CD4-positive, alpha-beta T cell treated with Interleukin-12 subunit alpha and Interleukin-12 subunit beta, for 1 hour (primary cell): ENCODE measurements at places on chromosomes 6 and 20.

- no peak for DNase-seq
These were observed 89.2 kb upstream of the EXOC2 start for GRCh38 chr6:782141-782540.

GRCh38 chr6:85637579-85637978 lies 5.1 kb downstream of the SYNCRIP start:
- DNase-seq, result no peak

DNA sequence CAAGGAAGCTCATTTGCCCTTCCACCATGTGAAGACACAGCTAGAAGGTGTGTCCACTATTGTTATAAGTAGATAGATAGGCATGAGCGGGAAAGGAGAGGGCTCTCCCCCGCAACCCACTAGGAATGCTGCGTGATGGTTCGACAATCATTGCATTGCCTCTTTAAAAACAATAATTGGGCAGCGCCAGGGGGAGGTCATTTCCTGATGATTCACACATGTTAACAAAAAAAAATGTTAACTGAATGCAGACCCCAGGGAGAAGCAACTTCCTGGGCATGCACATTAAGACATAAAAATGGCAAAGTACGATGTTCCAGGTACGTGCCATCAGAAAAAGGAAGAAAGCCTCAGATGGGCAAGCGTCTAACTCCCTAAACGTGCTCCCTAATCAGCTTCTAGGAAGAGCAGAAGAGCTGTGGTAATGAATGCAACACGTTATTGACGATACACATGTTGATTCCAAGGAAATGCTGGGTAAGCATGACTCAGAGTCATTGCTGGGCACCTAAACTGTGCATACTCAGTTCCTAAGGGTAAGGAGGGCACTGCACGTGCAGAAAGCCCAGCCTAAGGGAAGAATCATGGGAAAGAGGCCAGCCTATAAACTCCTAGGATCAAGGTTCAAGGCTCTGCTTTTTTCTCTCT lies 113.7 kb downstream of the FAM217A start:
- no peak for DNase-seq

GRCh38 chr6:4665489-4666417 lies 110.5 kb upstream of the CDYL start:
- no peak for DNase-seq

DNA sequence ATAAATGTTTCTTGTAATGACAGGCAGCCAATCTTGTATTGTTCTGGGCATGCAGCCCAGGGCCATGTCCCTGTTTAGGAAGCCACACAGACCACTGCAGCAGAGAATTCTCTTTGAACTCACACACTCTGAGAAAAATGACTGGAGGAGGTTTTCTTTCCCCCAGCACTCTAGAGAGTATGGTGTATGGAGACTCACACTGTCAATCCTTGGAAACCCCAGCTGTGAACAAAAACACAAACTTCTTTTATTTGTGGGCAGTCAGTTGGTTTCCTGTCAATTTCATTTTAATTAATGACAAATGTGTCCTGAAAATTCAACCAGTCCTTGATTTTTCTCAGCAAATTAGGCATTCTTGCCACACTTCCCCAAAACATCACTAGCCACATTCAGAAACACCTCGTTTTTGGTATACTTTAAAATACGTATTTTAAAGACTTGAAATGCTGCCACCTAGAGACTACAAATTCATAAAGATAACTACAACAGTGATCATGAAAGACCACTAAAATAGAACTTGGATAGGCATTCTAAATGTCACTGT lies 52.9 kb upstream of the UFL1 start:
- no peak for DNase-seq

DNA sequence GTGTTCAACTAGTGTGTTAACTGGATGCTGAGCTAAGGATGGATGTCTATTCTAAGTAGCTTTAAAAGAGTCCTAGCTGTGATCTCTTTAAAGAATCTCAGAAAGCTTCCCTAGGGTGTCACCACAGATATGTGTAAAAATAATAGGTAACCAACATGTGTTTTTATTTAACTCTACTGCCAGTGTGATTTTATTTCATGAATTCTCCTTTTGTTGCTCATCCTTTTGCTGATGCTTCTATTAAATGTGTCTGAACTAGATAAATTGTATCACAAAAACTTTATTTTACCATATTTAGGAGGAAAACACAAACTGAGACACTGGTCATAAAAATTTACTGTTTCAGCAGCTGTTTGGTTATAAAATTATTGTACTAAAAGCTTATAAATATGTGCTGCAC lies 809.4 kb upstream of the CITED2 start:
- DNase-seq, result no peak

DNA sequence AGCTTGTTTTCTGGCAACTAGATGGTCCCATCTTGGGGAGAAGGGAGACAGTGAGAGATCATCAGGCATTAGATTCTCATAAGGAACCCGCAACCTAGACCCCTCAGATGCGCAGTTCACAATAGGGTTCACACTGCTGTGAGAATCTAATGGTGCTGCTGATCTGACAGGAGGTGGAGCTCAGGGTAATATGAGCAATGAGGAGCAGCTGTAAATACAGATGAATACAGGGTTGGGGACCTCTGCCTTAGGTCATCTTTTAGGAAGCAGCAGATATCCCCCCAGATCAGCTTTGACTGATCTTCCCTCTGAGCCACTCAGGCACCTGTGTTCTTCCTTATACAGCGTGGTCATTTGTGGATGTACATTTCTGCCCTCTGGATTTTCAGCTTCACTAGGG lies 63.4 kb downstream of the SMOC2 start:
- DNase-seq, result no peak
